Myocyte (in vitro differentiated cells): ENCODE measurements at places on chromosomes 5 and 9. TPM values are rescaled to one million over a fixed set of nuclear protein-coding genes. Genes with fewer than 3 reads are reported as not detected.

- DNase-seq: peak; percentile 97
Measured at GRCh38 chr9:33446946-33447798, at the start of gene AQP3. Gene AQP3, minus strand, starts transcription at chr9:33447593. Its CDS starts 63 bp downstream, at chr9:33447530.

DNA sequence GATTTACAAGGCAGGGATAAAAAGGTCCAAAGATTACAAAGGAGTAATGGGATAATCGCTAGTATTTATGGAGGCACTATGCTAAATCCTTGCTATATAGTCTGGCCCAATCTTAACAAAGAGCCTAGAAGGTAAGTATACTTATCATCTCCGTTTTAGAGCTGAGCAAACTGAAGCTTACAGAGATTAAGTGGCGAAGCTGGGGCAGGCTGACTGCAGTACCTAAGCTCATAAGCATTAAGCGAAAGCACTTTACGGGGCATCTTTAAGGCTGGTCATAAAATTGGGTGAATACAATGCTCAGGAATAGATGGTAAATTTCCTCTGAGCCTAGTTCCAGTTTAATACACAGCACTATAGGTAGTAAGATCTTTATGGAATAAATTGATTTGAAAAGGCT, 30.0 kb upstream of the ZNF366 start:
- no peak for DNase-seq

- DNase-seq: no peak
Measured at GRCh38 chr5:174794931-174795672, 70.7 kb downstream of the MSX2 start.

- DNase-seq: peak; percentile 17
Measured at GRCh38 chr5:158492841-158493242, 606.9 kb downstream of the EBF1 start.

- no peak for DNase-seq
Measured at GRCh38 chr5:97422678-97423077, 239.6 kb upstream of the RIOK2 start.

DNA sequence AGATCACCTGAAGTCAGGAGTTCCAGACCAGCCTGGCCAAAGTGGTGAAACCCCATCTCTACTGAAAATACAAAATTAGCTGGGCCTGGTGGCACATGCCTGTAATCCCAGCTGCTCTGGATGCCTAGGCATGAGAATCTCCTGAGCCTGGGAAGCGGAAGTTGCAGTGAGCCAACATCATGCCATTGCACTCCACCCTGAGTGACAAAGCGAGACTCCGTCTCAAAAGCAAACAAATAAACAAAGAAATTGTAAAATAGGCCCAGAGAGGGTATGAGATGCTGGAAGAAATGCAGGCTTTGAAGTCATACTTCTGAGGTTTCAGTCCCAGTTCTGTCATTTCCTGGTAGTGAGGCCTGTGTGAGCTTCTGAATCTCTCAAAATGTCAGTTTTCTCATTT, 5.3 kb upstream of the ARHGEF37 start:
- no peak for DNase-seq

DNA sequence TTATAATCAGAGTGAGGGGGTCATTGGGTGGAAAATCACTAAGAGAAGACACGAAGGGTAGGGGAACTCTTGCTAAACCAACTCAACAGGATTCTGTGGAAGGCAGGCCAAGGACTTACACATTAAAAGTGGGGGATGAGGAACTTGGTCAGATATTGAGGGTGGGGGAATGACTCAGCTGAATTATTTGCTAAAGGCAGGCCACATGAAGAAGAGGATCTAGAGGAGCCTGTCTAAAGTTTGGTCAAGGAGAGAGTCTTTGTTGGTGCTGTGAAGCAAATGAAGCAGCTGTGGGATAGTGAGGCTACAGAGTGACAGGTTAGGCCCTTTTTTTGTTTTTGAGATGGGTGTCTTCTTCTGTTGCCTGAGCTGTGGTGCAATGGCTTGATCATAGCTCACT, 63.9 kb upstream of the SPRY4 start:
- DNase-seq: no peak

- peak; percentile 45 for DNase-seq
Measured at GRCh38 chr5:72379936-72380335, 59.8 kb downstream of the PTCD2 start.

DNA sequence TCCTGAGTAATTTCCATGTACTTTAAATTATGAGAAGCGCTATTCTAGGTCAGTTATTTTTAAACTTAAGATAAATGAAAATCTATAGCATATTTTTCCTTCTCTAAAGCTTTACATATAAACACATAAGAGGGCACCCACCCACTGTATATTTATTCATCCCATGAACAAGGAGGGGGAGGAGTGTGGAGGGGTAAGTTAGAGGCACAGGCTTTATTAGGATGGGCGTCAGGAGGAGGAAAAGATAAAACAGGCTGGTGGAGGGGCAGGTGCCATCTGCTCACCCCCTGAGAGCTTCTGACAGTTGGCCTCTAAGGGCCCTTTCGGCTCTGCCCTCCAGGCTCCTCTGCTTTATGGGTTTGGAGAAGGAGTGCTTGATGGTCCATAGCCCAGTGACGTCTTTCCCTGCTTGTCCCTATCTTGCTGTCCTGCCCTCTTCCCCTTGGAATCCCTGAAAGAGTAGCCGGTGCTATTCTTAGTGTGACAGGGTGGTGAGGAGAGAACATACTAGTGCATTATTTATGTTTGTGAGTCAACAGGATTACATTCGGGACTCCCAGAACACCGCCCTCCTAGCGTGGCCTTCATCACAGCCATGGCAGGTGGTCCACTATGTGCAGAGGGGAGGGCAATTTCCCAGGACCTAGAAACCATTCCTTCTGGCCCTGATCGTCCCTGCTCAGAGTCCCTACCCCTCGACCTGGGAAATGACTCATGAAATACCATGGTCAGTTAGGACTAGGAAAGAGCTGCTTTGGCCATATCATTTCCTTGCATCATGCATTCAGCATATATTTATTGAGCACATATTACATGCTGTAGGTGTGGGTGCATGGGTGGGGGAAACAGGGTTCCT, 7.9 kb upstream of the SYNPO start:
- peak; percentile 79 for DNase-seq

- no peak for DNase-seq
Measured at GRCh38 chr9:87834357-87834756, 48.3 kb upstream of the SPATA31E1 start.

DNA sequence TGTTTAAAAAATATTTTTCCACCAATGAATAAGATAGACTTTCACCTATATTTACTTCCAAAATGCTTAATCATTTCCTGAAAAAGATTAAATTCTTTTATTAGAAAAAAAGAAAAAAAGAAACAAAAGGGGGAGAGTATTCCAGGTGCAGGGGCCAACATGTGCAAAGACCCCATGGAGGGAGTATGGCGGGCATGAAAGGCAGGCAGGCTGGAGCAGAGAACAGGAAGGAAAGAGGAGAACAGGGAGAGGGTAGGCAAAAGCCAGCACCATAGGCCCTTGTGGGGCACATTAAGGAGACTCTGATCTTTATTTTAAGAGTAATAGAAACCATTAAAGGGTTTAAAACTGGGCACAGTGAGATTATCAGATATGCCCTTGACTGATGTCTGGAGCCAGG, 16.5 kb upstream of the SAP30L start:
- DNase-seq: no peak

GRCh38 chr5:173718469-173718868, 102.0 kb upstream of the BOD1 start:
- no peak for DNase-seq

GRCh38 chr9:134861595-134862334, 18.8 kb upstream of the FCN2 start:
- no peak for DNase-seq

Gene EQTN
- total RNA-seq: not detected in 2 replicates

Gene PDZD2
- total RNA-seq: not detected in 2 replicates

Gene CWC27
- total RNA-seq: 11.6 and 20.8 TPM in 2 replicates

Gene TAF1L
- 0.03 and 0.05 TPM in 2 replicates for total RNA-seq

Gene EIF4E1B
- not detected in 2 replicates for total RNA-seq
